ENCODE measurements at places on chromosomes 2 and 18. TPM values are rescaled to one million over a fixed set of nuclear protein-coding genes. Genes with fewer than 3 reads are reported as not detected.

GRCh38 chr18:47050468-47050867 is 15.0 kb upstream of the ELOA2 start:
- no peak for DNase-seq

The ADD2 gene
- 291 TPM for total RNA-seq

DNA sequence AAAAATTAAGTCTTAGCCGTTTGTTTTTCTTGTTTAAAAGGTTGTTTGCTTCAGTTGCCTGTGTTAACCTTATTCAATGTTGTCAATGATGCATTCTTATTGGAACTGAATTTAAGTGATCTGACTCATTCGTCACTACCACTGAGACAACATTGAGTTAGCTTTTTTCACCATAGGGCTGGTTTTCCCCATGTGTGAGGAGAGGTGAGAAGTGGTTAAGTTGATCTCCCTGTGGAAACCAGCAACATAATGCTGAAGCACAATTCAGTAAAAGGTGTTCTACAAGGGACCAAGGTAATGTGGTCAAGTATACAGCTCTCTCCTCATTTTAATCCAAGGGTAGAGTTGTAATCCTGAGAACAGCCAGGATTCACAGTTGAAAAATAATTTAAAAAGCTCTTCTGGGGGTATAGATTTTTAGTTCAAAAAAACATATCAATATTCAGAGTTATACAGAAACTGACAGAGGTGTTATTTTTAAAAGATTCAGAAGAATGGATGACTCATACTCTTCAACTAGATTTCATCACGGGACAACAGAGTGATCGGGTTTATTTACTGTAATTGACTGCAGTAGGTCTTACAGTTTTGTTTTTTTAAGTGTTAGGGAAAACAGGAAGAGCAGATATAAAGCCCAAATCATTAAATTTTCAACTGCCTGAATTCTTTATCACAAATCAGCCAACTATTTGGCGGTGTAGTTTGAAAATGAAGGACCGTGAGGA is 12.6 kb downstream of the NOP58 start:
- no peak for DNase-seq

DNA sequence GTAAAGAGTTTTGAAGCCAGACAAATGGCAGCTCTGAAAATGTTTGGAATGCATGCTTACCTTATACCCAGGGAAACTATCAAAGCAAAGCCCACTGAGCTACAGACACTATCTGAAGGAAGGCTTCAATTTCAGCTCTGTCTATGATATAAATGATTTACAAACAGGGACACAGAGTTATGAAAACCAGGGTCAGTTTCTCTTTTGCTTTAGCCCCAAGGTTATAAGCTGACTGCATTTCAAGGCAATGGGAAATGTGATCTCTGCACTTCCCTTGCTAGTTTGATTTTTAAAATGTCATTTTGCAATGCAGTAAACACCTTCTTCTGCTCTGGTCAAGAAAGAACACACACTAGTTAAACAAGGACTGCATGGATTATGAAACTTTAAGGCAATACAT is 65.2 kb upstream of the CCDC195 start:
- no peak for DNase-seq

DNA sequence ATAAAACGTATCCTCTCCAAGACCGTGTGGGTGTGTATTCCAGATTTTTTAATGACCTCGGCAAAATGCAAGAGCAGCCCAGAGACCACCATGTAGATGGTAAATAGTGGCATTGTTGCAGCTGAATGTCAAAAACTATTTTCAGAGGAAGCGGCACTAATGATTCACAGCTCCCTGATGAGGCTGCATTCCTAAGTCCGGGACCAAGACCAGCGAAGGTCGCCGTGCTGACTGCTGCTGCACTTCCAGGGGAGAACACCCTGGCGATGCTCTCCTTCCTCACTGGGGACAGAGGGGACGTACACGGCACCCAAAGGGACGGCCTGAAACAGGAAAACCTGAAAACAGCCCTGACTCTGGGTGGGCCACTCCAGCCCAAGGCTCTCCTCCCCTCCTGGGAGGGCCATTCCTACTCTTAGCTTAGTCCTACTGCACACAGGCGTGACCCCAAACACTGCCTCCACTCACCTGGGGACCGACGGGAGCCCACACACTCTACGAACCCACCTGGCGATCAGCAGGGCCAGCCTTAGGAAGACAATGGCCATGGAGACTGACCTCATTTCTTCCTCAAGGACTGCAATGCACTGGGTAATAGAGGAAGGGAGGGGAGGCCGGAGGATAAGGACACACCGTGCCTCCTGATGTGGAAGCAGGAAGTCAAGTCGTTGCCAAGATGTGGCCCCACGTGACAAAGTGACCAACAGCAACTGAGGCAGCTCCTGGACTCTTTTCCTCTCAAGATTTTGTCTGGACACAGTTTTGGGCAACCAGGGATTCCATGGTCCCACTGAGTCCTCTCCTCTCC is 82.8 kb downstream of the ZNF516 start:
- DNase-seq = no peak

The IL36B gene
- total RNA-seq = not detected

- DNase-seq = no peak
Observed at GRCh38 chr18:463827-464541, 36.5 kb downstream of the COLEC12 start.

GRCh38 chr2:149527998-149528755 is 59.4 kb downstream of the MMADHC start:
- DNase-seq = no peak

- no peak for DNase-seq
Observed at GRCh38 chr2:239371726-239372686, 28.8 kb downstream of the HDAC4 start.

GRCh38 chr2:145070703-145071102 is 550.8 kb upstream of the ZEB2 start:
- no peak for DNase-seq

The NEUROD1 gene
- 4.9 TPM for total RNA-seq

The CD8B gene
- total RNA-seq = not detected

The TTN gene
- 1.6 TPM for total RNA-seq

- DNase-seq = no peak
Observed at GRCh38 chr18:32439802-32440201, 30.9 kb downstream of the GAREM1 start.

DNA sequence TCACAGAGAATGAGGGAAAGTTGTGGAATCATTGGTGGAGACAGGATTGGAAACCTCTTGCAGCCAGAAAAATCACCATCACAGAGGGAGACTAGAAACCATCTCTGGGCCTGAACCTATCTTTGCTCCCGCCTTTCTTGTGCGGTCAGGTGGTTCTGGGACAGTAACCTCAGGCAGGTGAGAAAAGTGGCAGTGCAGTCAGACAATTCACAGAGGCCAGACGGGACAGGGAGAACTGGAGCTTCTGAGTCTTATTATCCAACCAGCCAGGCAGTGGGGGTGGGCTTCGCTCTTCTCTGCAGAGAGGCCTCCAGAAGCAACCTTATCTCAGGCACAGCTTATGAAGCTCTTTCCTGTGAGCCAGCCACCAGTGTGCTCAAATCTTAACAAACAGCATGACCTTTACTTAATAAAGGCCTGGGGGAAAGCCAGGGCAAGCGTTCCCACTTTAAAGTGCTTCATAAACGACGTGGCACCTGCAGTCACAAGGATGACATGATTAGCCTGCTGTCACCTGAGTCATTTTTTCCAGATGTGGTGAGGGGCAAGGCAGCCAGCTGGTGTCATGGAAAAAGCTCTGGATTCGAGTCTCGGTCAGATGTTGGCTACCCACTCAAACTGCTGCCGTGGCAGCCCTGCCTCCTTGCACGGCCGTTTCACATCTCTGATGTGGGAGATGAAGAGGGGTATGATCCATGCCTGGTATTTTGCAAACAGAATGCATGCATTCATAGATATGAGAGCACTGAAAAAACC is 109.7 kb downstream of the B3GNT2 start:
- no peak for DNase-seq

DNA sequence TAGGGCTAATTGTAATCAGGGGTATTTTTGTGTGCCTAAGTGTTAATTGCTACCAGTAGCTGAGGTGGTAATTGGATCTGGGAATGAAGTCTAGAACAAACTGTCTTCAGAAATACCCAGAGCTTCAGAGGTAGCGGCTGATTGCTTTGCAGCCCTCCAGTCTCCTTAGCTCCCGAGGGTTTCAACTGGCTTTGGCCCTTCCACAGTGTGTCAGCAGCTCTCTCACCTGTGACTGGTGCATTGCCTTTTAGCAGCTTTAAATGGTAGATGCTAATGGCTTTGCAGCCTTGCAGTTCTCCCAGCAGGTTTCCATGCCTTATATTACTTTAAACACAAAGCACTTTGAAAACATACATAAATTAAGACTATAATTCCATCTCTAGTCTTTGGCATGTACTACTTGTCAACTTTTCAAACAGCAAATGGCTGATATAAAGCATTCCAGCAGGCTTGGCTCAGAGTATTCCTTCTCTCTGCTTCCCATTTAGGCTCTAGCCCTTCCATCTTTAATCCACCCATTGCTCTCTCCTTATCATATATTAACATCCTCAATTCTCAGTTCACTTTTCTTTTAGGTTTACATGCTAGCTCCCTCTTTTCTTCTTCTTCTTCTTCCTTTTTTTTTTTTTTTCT is 156.4 kb upstream of the GALNT13 start:
- no peak for DNase-seq
